Fibroblast of skin of back (primary cell): ENCODE measurements at places on chromosomes 1 and 21.
A peak's percentile ranks its signal among the peaks of the same experiment; 100 is the strongest.

DNA sequence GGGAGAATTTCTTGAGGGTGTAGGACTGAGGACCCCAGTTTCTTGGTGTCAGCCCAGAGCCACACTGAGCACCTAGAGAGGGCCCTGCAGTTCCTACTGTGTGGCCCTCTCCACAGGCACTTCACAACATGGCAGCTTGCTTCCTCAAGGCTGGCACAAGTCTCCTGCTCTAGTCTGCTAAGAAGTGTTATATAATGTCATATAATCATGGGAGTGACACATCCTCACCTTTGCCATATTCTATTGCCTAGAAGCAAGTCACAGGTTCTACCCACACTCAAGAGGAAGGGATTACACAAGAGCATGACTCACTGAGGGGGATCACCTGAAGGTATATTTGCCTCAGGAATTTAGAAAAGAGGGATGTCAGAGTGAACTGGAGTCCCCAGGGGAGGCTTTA lies 5.5 kb upstream of the SNX27 start:
- no peak for DNase-seq

DNA sequence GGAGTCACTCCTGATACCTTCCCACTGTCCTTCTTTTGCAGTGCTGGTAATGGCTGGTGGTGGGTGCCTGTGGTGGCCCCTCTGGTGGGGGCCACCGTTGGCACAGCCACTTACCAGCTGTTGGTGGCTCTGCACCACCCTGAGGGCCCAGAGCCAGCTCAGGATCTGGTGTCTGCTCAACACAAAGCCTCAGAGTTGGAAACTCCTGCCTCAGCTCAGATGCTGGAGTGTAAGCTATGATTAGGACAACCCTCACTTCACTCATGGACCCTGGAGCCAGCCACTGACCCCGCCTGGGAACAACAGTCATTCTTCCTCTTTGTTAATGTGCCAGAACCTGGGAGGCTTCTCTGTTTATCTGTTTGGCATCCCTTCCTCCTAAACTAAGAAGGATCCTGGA lies 1.1 kb upstream of the ATP8B2 start:
- no peak for DNase-seq

DNA sequence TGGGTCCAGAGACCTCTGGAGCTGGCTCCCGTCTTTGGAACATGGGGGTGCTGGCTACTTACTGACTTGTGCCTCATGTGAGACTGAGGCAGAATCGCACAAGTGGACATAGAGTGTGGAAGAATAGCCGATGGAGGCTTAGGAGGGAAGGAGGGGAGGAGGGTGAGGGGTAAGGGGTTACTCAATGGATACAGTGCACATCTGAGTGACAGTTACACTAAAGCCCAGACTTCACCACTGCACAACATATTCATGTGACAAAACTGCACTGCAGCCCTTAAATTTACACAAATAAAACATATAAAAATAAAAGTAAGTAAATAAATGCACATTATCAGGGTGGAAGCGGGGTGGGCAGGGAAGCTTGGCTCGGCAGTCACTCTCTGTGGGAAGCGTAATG lies 197.7 kb upstream of the RAB4A start:
- no peak for DNase-seq

DNA sequence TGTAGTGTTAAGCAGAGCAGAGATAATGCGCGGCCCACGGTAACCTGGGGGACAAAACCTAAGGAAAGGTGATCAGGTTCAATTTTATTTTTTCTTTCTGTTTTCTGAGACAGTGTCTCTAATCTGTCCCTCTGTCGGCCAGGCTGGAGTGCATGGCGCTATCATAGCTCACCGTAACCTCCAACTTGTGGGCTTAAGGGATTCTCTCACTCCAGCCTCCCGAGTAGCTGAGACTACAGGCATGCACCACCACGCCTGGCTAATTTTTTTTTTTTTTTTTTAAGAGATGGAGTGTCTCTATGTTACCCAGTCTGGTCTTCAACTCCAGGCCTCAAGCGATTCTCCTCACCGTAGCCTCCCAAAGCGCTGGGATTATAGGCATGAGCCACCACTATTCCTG lies 724 bp upstream of the ANKRD35 start:
- no peak for DNase-seq

DNA sequence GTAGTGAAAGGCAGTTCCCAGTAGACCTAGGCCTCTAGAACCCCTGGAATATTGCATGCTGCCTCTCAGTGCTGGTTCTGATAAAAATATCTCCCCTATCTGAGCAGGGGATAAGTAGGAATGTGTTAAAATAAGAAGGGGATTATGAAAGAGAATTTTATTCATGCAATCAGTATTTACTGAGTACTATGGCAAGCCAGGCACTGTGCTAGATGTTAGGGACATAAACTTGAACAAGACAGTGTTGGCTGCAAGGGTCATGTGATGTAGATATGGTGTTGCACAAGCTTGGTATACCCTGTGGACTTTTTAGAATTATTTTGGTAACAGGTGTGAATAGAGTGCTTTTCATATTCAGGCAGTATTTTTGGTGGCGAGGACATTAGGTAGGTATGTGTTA lies 23.6 kb downstream of the NOS1AP start:
- no peak for DNase-seq

- no peak for DNase-seq
These were observed 48.9 kb downstream of the AGPAT3 start for GRCh38 chr21:43913928-43914327.

GRCh38 chr1:230250666-230251065 lies 175.5 kb downstream of the PGBD5 start:
- no peak for DNase-seq

DNA sequence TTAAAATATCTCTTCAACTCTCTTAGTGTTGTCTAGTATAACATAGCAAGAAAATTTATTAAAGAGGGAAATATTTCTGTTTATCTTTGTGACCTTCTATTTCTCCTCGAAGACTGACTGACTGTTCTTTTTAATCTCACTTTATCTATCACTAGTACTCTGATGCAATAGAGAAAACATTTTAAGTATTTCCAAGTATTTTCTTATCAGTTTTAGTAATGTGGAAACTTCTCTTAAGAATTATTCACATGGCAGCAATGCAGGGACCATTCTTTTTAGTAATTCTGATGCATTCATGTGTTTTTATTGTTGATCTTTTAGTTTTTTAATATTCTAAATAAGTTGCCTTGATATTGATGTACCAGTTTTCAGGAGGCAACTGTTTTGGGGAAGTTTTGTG lies 115.7 kb downstream of the NEK7 start:
- DNase-seq: peak; percentile 66

GRCh38 chr1:221066351-221067001 lies 187.2 kb downstream of the HLX start:
- DNase-seq: no peak

GRCh38 chr1:197984289-197984688 lies 67.1 kb downstream of the LHX9 start:
- peak; percentile 54 for DNase-seq

- no peak for DNase-seq
These were observed 12.2 kb downstream of the TXNIP start for GRCh38 chr1:145983960-145984830.

DNA sequence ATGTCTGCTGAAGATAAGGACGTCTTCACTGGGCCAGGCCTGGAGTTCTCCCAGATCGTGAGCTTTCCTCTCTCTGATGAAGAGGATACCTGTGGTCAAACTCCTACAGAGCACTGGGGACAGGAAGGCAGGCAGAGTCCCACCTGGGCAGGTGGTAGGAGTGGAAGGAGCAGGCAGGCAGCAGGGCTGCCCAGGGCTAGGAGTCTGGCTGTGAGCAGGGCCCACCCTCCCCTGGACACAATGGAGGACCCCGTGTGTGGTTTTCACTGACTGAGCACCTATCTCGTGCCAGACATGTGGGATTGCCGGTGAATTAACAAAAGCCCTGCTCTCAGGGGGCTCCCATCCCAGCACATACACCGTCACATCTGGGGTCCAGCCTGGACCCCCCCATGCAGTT lies 4.9 kb upstream of the SAMD11 start:
- no peak for DNase-seq

DNA sequence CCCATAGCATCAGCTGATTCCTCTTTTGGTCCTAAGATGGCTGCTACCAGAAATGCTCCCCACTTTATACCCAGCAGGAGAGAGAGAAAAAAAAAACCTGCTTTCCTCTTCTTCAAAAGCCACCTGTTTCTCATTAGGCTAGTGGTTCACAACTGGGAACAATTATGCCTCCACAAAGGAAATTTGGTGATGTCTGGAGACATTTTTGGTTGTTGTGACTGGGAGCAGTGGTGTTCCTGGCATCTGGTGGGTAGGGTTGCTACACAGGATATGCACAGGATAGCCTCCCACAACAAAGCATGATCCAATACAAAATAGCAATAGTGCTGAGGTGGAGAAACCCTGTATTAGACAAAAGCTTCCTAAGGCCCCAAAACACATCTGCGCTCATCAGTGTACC lies 38.5 kb upstream of the SGIP1 start:
- DNase-seq: peak; percentile 66

DNA sequence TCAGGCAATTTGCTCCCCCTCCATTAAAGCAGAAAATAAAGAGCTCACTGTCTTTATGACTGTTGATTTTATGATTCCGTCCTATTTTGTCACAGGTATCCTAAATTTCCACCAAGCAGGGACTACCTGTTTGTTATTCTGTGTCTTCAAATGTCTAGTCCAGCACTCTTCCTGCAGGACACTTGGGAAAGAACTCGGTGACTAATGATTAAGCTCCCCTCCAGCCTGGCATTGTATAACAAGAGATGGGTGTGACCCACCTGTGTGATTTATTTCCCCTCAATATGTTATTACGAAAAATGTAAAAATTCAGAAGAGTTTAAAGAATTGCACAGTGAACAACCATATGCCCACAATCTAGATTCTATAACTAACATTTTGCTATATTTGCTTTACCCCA lies 42.9 kb upstream of the LRRN2 start:
- DNase-seq: no peak

DNA sequence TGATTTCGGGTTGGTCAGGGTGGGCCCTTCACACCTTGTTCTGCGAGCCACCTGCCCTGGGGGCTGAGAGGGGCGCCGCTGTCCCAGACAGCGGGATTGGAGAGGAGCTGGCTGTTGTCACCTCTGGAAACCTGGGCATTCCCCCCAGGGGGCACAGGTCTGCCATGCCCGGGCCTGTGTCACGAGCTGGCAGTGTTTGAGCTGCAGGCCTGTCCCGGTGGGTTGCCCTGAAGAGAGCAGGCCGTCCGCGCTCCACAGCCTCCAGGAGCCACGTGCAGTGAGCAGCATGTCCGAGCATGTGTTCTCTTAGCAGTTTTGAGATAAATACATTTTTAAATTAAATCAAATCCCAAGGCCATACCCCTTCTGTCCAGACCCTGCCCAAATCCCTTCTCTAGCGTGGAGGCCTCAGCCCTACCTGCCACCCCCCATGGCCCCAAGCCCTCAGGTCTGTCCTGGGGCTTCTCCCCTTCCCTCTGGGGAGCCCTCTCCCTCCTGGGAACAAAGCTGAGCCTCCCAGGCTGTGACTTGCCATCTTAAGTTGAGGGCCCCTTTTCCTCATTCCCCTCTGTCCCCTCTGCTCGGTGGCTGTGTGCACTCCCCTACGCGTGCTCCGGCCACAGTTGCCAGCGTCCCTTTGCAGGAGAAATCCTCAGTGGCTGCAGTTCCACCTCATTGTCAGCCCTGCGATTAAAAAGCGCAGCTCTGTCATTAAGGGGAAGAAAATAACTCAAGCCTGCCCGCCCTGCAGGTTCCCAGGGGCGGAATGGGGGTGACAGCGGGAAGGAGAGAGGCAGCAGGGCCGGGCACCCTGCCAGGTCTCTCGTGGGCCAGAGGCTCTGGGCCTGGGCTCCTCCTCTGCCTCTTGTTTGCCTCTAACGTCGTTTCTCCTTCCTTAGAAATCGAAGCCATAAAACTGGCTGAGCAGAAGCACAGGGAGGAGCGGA lies 26.6 kb downstream of the SLX9 start:
- no peak for DNase-seq

GRCh38 chr1:160370561-160371345 lies 3.9 kb downstream of the NHLH1 start:
- no peak for DNase-seq

GRCh38 chr21:42518626-42519025 lies 5.0 kb downstream of the SLC37A1 start:
- DNase-seq: no peak

DNA sequence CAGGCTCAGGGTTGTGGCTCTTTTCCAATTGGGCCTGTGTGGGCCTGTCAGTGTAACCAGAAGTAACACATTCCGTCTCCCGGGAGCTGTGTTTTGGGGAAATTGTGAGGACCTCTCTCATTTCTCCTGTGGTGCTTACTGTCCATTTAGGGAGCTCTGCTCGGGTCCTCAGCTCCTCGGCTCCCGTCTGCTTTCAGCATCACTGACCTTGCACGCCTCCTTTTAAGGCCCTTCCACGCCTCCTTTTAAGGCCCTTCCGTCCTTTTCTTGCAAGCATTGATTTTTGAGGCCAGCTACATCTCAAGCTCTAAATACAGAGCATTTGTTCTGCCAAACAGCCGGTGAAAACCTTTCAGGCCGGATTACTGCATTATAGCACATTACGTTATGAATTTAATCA lies 9.7 kb downstream of the CA6 start:
- DNase-seq: no peak

GRCh38 chr1:37100310-37100709 lies 66.0 kb upstream of the GRIK3 start:
- no peak for DNase-seq

DNA sequence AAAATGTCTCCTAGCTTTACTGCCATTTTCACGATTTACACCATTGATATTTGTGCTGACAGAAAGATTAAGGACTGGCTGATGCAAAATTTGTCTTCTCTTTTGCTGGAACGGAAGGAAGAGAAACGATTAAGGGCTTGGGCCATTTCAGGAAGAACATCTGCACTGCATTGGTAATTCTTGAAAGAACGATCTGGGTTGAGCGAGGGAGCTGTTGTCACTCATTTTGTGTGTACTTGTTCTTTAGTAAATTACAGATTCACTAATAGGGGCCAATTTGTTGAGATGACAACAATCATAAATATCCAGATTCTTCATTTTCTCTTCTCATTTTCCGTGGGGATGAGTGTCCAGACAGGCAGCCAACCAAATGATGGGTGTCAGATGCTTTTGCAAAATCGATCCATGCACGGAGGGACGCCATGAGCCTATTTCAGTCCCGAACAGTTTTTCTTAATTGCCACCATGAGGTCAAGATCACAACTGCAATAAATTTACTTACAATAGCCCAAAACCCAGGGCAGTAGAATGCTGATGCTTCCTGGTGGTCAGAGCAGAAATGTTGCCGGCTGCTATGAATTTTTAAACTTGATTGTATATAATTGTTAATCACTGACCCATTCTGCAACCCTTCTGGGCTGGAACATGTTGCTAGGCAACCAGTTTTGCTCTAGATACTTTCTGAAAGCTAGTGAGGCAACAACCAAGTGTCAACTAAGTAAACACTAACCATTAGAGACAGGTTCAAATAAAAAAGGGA lies 132.4 kb upstream of the TIAM1 start:
- DNase-seq: no peak
